Daoy (cell line): ENCODE measurements at places on chromosomes 7 and 10. TPM values are rescaled to one million over a fixed set of nuclear protein-coding genes. Genes with fewer than 3 reads are reported as not detected.

GRCh38 chr7:23715099-23715498 lies 5.1 kb downstream of the STK31 start:
- no peak for DNase-seq

DNA sequence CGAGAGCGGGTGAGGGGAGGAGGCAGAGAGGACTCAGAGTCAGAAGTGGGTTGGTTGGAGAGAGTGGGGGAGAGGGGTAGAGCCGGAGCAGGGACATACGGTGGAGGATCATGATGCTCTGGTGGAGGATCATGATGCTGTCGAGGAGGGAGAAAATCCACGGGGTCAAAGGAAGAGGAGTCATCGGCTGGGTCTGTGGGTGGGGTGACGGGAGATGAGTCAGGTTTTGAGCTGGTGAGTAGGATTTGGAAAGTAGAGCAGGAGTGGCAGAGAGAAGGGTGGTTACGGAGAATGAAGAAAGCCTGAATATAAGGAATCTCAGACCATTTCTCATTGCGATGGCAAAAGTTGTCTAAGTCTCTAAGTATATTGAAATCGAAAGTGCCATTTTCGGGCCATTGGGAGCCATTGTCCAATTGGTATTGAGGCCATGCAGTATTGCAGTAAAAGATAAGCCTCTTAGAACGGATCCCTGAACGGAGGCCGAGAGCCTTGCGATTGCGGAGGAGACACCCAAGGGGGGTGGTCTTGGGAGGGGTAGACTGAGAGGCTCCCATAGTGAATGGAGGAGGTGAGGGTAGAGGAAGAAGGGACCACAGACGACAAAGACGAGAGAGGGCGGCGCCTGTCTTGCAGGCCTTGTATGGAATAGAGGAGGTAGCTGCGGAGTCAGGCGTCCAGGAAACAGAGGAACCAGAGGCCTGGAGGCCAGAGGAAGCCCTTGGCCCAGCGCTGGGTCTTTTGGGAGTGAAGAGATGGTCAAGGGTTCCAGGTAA lies 23.8 kb downstream of the SCIN start:
- DNase-seq: peak; percentile 48

GRCh38 chr10:132748545-132749370 lies 37.2 kb downstream of the NKX6-2 start:
- no peak for DNase-seq

GRCh38 chr7:130258494-130259078 lies 8.1 kb upstream of the CPA2 start:
- no peak for DNase-seq

DNA sequence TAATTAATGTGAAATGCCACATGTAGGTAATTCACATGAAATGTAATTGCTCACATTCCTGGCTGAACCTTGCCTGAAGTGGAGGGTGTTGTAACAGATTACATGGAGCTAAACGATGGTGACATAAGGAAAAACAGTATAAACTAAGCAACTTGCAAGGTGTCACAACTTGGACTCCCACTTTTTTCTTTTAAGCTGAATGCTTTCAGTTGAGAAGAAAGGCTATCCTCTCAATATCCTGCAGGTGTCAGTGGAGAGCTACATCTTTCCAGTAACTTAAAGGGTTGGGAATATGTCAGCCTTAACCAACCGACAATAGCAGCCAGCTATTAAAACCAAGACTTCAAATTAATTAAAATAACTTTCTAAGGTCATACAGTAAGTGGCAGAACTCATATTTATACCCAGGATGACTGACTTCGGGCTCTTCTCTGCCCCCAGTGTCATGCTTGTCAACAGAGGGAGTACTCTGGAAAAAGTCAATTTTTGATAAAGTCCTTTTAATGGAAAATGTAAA lies 33.7 kb downstream of the NRBF2 start:
- peak; percentile 45 for DNase-seq

The HDAC9 gene
- 22.6 and 22.7 TPM in 2 replicates for total RNA-seq

The GPR141 gene
- not detected in 2 replicates for total RNA-seq

The SLC16A9 gene
- 11.7 and 13.7 TPM in 2 replicates for total RNA-seq

The HTRA1 gene
- 43.1 and 50.4 TPM in 2 replicates for total RNA-seq

The GIMAP5 gene
- 0.24 and 2.7 TPM in 2 replicates for total RNA-seq
